ENCODE measurements at places on chromosomes 6 and 20. TPM values are rescaled to one million over a fixed set of nuclear protein-coding genes. Genes with fewer than 3 reads are reported as not detected.

GRCh38 chr6:109595998-109596397, 95.0 kb downstream of the AK9 start:
- no peak for DNase-seq

DNA sequence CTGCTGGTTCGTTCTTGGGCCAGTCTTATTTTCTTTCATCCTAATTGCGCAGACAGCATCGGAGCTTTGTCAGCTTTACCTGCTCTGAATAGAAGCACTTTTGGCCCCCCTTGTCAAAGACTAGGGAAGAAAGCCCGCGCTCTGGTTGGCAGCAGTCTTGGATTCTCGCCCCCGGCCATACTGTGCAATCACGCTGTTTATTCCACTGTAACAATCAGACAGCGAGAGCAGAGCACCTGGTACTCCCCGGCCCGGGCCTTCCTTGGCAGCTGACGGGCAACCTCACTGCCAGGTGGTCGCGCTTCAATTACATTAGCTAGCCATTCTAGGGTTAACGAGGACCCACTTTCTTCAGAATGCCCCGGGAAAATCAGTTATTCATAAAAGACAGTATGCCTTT, 72.6 kb downstream of the INSM1 start:
- no peak for DNase-seq

- no peak for DNase-seq
Observed at GRCh38 chr6:7960848-7961247, 50.3 kb upstream of the TXNDC5 start.

DNA sequence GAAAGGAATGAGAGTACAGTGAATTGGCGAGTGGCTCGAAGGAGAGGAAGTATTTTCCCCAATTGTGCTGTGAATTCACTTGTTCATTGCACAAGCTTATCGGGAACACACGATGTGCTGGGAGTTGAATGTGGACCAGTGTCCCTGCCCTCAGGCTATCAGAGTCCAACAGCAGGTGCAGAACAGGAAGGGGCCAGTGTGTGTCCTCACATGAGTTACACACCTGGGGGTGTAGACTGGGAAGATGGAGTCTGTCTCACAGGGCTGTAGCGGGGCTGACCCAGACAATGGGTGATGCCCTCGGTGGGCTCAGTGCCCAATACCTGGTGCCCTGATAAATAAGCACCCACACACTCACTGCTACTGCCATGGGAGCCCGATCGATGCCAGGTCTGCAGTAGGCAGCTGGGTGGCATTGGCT, 14.4 kb downstream of the DUSP22 start:
- DNase-seq = no peak

- no peak for DNase-seq
Observed at GRCh38 chr6:22838345-22838744, 269.0 kb downstream of the HDGFL1 start.

GRCh38 chr6:74248966-74249365, 553.0 kb downstream of the CD109 start:
- DNase-seq = no peak

DNA sequence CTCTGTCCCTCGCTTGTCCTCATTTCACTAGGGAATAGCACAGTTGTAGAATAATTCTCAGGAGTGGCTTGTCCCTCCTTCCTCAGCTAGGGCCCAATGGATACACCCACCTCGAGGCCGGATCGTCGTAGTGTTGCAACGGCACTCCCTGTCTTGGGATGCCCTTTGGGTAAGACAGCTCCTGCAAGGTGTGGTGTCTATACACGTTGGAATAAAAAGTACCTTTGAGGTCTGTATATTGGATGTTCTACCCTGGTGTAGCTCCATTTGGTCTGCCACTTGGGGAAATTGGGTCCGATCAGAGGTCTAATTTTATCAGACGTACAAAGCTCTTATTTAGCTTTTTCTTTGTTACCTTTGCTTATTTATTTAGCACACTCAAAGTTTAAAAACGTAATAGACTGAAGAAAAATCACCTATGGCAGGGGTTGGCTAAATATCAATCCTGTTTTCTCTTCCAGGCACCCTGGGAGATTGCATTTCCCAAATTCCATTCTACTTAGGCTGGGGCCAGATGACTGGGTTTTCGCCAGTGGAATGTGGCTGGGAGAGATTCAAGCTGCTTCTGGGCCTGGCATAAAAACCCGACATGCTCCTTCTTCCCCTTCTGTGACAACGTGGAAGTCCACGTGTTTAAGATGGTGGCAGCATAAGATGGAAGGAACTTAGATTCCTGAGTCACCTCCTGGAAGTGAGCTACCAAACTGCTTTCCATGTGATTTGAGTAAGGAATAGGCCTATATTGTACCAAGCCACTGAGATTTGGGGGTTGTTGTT, 82.3 kb upstream of the CD83 start:
- DNase-seq = no peak

DNA sequence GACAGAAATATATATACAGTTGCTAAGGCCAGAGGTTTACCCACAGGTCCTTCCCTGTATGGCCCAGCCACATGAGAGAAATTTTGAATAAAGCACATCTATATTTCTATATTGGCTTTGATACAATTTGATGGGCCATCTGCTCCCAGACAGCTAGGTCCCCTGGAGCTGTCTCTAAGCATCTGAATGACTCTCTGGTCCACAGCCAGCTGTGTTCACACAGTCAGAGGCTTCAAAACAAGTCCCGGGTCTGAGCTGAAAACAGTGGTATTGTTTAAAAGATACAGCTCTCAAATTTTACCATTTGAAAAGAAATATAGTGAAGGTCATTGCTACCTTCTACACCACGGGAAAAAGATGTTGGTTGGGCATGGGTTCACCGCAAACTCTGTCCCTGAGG, 161.1 kb downstream of the SLC35B3 start:
- no peak for DNase-seq

- no peak for DNase-seq
Observed at GRCh38 chr6:133241086-133241900, at the start of gene EYA4. EYA4 (plus strand) TSS chr6:133241357; CDS start chr6:133274781, 33,424 bp downstream.

GRCh38 chr6:158437571-158437970, 122.3 kb upstream of the TMEM181 start:
- DNase-seq = no peak

GRCh38 chr6:28695715-28696114, 170.0 kb downstream of the GPX5 start:
- peak; percentile 8 for DNase-seq

- DNase-seq = peak; percentile 76
Observed at GRCh38 chr20:35329435-35330139, 37.4 kb upstream of the FAM83C start.

- DNase-seq = no peak
Observed at GRCh38 chr6:11194356-11195218, 37.9 kb downstream of the NEDD9 start.

DNA sequence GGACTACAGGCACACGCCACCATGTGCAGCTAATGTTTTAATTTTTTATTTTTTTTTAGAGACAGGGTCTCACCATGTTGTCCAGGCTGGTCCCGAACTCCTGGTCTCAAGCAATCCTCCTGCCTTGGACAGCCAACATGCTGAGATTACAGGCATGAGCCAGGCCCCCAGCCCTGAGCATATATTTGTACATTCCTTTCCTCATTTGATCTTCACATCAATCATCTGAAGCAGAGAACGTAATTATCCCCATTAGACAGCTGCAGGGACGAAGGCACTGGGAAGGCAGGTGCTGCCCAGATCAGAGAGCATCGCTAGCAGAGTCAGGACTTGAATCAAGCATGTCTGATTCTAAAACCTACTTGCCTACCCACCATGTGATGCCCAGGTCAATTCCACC, 41.0 kb upstream of the SIRPA start:
- DNase-seq = no peak

DNA sequence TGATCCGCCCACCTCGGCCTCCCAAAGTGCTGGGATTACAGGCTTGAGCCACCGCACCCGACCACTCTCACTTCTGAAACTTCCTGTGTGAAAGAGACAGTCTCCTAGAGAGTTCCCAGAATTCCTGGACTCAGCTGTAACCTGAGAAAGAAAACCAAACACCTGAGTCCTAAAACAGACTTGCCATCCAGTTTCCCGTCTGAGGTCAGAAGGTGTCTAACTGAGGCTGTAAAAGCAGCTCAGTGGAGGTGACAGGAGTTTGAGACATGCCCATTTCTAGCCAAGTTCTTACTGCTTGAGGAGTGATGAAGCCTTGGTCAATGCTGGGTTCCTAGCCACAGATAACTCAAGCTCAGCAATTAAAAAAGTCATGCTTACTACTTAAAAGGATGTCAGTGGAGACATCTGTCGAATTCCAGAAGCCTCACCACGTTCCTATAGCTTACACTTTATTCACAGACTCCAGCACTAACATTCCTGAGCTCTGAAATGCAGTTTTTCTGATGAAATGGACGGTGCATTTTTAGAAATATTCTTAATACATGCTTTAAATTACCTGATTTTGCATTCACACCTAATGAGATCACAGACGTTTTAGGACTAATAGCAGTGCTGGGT, 6.1 kb downstream of the UQCC2 start:
- no peak for DNase-seq

DNA sequence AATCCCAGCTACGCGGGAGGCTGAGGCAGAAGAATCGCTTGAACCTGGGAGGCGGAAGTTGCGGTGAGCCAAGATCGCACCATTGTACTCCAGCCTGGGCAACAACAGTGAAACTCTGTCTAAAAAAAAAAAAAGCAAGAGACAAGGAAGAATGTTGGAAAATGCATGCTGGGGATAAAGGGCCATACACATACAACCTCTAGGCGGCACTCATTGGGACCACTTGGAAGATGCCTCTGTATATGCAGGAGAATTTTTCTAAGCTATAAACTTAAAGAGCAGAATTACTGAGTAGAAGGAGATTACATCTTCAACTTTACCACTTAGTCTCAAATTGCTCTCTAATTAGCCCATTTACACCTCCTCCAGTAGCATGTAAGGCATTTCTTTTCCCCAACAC, 42.8 kb downstream of the ZBTB9 start:
- DNase-seq = no peak

DNA sequence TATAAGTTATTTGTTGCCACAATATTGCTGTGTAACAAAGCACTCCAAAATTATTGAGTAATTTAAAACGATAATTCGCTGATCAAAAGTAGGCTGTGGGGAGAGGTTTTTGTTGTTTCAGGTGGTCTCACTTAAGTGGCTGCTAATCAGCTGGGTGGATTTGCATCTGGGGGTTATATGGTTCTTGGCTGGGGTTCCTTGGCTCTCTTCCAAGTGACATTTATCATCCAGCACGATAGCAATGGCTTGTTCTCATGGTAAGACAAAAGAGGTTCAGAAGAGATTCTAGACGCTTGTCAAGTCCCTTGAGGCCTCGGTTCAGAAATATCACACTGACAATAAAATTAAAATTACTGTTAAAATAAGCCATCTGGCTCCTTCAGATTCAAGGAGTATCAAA, 1648.8 kb downstream of the GRIK2 start:
- no peak for DNase-seq

Gene LMBRD1
- 24.5 TPM for total RNA-seq

Gene ELOVL2
- total RNA-seq = not detected

Gene TMEM242
- total RNA-seq = 13.0 TPM

Gene SYNDIG1
- total RNA-seq = not detected

Gene PDE7B
- 4.2 TPM for total RNA-seq

Gene SAMD5
- total RNA-seq = 0.05 TPM
